Keratinocyte (primary cell): ENCODE measurements at places on chromosomes 2 and 18. TPM values are rescaled to one million over a fixed set of nuclear protein-coding genes. Genes with fewer than 3 reads are reported as not detected.

GRCh38 chr18:29982218-29982617 is 1060.3 kb downstream of the DSC3 start:
- no peaks in the 10 kb centered on the region for H3K36me3 ChIP-seq
- H3K27ac ChIP-seq: no peak overlapping the region
- no peak for DNase-seq
- no peak overlapping the region for H3K4me3 ChIP-seq
- H3K4me1 ChIP-seq: no peaks in the 10 kb centered on the region

Gene SLC30A3
- not detected in 3 replicates for polyA plus RNA-seq

- DNase-seq: no peak
- no peaks in the 10 kb centered on the region for H3K36me3 ChIP-seq
- H3K4me1 ChIP-seq: peaks cover 3% of the 10 kb centered on the region
Measured at GRCh38 chr2:224894356-224894755, 147.9 kb downstream of the DOCK10 start.

GRCh38 chr2:46982351-46983064 is 66.9 kb upstream of the MCFD2 start:
- no peak for DNase-seq
- no peak overlapping the region for H3K4me3 ChIP-seq
- H3K4me1 ChIP-seq: peaks cover 37% of the 10 kb centered on the region
- H3K36me3 ChIP-seq: peaks cover 8% of the 10 kb centered on the region
- H3K27ac ChIP-seq: no peak overlapping the region

DNA sequence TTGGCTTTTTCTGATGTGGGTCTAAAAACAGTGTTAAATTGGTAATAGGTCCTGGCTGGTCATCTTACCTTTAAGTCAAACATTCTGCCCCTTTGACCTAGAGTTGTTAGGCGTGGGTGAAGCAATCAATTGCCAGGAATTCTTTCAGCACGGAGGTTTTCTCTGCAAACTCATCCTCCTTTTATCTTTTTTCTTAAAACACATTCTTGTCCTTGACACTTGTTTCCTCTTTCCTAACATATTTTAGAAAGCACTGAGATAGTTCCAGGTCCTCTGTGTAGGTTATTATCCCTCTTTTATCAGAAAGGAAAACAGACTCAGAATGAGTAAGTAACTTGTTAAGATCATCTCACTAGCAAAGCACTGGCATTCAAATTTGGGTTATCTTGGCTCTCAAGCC is 18.6 kb upstream of the AP1S3 start:
- H3K4me3 ChIP-seq: no peak overlapping the region
- H3K4me1 ChIP-seq: peaks cover 9% of the 10 kb centered on the region
